ENCODE measurements at places on chromosomes 6 and 20.

GRCh38 chr6:72974276-72974675, 251.0 kb downstream of the KHDC1L start:
- DNase-seq = no peak

- no peak for DNase-seq
Observed at GRCh38 chr20:58480551-58481336, 34.5 kb downstream of the APCDD1L start.

- DNase-seq = no peak
Observed at GRCh38 chr6:113596387-113597230, 260.5 kb upstream of the MARCKS start.

GRCh38 chr20:63580796-63581461, 6.9 kb upstream of the HELZ2 start:
- DNase-seq = no peak

- DNase-seq = no peak
Observed at GRCh38 chr6:20404641-20405032, 3.0 kb downstream of the E2F3 start.

GRCh38 chr20:62367633-62368391, 700 bp upstream of the LAMA5 start:
- no peak for DNase-seq

Measured in NCI-H1048 (cell line).